ENCODE measurements at places on chromosomes 6 and 20. TPM values are rescaled to one million over a fixed set of nuclear protein-coding genes. Genes with fewer than 3 reads are reported as not detected.

DNA sequence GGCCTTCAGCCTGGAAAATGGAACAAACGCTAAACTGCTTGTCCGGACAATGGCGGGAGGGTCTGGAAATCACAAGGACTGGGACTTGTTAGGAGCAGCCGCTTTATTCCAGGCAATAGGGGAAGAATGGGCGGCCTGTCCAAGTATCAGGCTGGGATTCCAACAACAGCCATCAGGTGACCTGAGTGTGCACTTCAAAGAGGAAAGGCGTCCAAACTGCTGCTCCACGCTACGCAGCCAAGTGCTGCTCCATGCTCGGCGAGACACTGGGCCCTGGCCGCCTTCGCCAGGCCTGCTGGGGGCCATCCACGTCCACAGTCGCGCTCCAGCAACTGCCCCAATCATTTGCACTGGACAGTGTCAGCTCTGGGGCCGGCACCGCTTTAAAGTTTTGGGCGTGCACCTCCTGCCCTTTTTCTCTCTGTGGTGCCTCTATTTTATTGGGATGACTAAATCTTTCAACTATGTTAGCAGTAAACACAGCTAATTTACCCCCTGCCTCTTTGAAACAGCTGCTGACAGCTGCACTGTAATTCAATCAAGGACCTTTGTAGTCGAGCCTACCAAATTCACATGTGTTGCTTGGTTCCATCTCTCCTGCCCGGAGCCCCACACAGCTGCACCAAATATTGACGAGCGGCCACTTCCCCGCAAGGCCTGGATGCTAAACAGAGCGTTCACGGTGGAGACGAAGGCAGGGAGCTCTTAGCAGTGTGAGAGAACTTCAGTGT lies 98.3 kb downstream of the BMP7 start:
- no peak for DNase-seq

DNA sequence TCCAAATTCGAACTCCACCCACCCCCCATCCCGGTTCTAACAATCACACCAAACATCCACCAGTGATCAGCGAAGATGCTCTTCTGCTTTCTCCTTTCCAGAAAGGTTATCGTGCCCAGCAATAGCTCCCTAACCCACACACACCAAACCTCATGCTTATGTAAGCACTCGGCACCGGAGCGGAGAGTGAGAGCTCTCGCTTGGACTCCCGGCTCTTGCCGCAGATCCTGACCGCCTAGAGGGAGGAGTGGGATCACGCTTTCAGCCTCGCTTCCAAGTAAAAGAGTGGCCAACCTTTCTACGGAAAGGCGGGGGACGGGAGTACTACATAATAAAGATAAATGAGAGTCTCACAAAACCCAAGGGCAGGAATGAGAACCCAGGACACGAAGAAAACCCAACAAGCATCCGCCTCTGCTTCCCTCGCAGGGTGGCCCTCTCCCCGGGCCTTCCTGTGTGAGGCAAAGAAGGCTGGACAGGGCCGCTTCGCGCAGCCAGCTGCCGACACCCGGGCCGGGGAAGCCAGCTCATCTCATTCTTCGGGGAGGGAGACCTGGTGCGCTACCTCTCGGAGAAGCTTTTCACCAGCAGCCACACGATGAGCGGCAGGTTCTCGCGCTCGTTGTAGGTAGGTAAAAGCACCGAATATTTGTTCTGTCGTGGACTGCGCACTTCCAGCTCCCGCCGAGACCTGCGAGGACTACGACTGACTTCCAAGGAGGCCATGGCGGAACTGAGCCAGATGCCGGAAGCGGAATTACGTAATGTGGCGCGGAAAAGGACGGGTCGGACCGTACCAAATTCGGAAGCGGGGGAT lies at the start of gene DPM1:
TSS of gene DPM1 (minus strand) at position 735 of the 817 bp plus-strand sequence. CDS start at position 726, 9 bp downstream.
- peak; percentile 86 for DNase-seq

DNA sequence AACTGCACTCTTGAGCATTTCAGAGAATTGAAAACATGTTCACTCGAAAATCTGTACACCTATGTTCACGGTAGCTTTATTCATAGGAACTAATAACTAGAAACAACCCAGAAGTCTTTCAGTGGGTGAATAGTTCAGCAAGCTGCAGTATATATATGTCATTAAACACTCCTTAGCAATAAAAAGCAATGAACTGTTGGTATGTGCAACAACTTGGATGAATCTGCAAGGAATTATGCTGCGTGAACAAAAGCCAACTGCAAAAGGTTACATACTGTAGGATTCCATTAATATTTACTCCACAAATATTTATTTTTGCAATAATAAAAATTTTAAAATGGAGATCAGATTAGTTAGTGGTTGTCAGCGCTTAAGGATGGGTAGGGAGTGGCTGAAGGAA lies 22.1 kb upstream of the FKBP1A start:
- DNase-seq: no peak

DNA sequence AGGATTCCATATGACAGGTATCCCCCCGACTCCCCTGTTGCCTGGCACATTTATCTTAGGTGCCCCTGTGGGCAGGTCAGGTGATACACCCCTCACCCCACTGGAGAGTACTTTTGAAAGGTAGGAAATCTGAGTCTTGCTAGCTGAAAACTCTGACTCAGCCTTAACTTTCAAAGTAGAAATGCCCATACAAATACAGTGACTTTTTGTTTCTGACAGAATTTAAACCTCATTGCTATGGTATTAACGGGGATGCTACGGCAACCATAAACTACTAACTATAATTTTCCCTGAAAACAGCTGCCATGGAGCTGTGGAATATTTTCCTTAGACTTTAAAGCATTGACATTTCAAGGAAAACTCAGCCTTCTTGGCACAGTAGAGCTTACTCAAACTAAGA lies 536.0 kb downstream of the RFPL4B start:
- DNase-seq: no peak

DNA sequence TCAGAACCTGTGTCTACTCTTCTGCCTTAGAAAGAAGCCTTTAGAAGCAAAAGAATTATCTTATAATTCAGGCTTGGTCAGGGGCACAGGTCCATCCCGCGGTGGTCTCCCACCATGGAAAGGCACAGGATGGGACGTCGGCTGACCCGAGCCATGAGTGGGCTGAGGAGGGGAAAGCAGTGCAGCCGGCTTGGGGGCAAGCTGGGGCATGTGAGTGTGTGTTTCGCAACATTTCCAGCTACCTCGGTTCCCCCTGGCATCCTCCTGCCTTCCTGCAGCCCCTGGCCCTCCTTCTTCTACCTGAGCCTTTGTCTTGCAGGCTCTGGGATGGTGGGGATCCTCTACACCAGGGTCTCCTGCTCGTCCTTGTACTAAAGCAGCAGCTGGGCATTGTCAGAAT lies 29.1 kb upstream of the FOXC1 start:
- DNase-seq: no peak

DNA sequence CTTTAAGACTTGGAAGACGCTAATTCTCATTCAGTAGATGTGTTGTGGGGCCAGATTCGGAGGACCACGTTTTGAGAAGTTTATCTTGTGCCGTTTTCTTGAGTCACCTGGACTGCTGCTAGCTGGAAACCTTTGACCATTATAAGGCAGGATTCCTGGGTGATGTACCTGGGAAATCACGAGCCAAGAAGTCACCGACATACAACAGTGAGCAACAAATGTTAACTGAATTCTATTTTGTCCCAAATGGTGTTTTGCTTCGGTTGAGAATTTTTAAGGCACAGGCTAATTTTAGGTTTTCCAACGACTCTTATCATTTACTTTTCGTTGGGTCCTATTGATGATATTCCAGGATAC lies 93.4 kb upstream of the BTN3A2 start:
- DNase-seq: no peak

DNA sequence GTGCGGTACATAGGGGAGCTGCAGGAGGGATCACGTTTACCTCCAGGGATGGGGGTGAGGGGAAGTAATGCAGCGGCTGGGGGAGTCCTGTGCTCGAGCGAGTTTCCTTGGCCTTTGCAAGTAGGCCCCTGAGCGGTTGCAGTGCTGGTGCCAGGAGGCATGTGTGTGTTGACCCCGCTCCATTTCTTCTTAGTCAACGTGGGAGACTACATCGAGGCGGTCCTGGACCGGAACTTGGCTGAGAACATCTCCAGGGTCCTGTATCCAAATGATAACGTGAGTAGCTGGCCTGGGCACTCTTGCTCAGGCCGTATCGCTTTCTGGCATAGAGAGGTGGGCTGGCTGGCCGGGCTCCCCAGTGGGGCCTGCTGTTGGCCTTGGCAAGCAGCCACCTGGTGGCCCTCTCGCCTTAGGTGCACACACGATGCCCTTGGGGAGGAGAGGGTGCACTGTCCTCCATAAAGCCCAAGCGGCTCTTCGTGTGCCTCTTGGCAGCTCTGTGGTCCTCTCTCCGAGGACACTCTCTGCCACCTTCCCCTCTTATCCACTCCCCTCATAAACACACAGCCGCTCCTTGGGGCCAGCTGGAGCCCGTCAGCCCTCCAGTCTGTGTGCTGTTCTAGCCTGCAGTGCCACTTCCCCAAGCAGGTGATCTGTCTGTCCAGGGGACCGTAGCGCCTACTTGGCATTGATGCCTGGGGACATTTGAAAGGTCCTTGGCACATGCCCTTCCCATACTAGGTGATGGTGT lies 29.3 kb downstream of the PYGB start:
- DNase-seq: peak; percentile 49

The SUMO4 gene
- total RNA-seq: 0.86 TPM

The C6orf141 gene
- 2.7 TPM for total RNA-seq

The SPTLC3 gene
- 4.4 TPM for total RNA-seq

The IPCEF1 gene
- total RNA-seq: 2.9 TPM

The GFOD1 gene
- total RNA-seq: 2.2 TPM

The CD40 gene
- 9.4 TPM for total RNA-seq

The BACH2 gene
- total RNA-seq: 6.9 TPM

The RNASET2 gene
- total RNA-seq: 27.1 TPM

The CSNK2B gene
- 60.2 TPM for total RNA-seq

The IL17A gene
- not detected for total RNA-seq
